ENCODE measurements at places on chromosomes 1 and 21.

- peak; percentile 88 for DNase-seq
Measured at GRCh38 chr1:3491291-3492246, 37.1 kb downstream of the ARHGEF16 start.

GRCh38 chr1:14377386-14377785 is 221.1 kb upstream of the KAZN start:
- DNase-seq: no peak

DNA sequence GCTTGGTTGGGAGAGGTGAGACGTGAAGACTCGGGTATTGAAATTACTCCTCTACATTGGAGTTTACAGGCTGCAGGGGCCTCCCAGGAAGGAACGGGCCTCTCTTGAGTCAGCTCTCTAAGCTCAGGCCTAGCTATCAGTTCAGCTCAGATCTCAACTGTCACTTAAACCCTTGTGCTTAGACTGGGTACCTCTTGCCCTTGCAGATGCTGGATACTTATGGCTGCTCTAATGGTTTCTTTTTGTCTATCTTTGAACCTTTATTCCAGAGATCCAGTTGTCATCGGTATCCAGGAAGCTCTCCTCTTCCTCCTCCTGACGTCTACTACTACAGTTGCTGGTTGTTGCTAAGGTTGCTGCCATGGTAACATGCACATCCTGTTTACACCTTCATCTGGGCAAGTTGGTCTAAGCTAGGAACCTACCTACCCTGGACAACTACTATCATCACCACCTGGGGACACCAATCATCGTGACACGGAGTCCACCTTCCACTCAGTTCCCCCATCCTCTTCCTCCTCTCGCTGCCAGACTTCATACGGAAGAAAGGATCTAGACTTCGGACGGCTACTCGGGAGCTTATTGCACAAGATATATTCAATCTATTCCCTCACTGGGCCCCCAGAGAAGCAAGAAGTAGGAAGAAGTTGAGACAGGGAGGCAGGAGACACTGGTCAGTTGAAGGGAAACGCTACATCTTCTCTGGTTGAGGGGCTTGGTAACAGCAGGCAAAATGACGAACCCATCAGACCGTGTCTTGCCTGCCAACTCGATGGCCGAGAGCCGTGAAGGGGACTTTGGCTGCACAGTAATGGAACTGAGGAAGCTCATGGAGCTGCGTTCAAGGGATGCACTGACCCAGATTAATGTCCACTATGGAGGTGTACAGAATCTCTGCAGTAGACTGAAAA is 56.1 kb downstream of the ATP2B4 start:
- no peak for DNase-seq

- no peak for DNase-seq
Measured at GRCh38 chr21:34537838-34538237, 25.8 kb upstream of the KCNE1 start.

DNA sequence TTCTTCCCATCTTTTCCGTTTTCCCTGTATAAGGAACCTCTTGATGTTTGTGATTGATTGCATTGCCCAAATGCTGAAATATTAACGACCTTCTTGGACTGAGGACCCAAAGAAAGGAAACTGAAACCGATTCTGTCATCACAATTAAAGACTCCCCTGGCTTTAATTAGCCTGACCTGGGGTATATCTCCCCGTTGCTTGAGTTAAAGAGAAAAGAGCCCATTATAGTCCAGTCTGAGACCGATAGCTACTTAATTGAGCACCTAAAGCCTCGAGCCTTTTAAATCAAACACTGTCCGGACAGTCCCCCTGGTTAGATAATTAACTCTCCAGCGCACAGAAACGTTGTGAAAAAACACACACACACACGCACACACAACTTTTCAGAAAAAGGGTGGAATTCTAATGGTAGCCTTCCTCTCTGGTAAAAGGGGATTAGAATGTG is 8.0 kb downstream of the LMO4 start:
- no peak for DNase-seq

DNA sequence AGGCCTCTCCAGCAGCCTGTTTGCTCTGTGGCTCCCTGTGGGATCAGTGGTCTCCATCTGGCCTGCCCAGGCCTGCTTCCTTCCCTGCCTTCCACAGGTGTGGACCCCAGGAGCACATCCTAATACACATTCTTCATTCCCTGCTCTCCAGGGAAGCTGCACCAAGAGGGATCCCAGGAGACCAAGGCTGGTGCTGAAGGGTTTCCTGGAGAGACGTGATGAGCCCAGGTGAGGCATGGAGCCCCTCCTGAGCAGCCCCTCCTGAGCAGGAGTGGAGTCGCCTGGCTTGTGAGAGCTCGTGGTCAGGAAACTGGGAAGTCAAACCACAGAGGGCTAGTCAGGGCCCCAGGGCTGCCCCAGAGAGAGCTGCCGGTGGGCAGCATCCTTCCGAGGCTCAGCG is 561.4 kb downstream of the MATN1 start:
- DNase-seq: no peak

- no peak for DNase-seq
Measured at GRCh38 chr1:20370698-20371097, 80.0 kb downstream of the VWA5B1 start.

- DNase-seq: no peak
Measured at GRCh38 chr21:34705011-34705410, 36.2 kb downstream of the CLIC6 start.

- DNase-seq: no peak
Measured at GRCh38 chr1:76425201-76426145, 350.9 kb downstream of the ST6GALNAC3 start.

DNA sequence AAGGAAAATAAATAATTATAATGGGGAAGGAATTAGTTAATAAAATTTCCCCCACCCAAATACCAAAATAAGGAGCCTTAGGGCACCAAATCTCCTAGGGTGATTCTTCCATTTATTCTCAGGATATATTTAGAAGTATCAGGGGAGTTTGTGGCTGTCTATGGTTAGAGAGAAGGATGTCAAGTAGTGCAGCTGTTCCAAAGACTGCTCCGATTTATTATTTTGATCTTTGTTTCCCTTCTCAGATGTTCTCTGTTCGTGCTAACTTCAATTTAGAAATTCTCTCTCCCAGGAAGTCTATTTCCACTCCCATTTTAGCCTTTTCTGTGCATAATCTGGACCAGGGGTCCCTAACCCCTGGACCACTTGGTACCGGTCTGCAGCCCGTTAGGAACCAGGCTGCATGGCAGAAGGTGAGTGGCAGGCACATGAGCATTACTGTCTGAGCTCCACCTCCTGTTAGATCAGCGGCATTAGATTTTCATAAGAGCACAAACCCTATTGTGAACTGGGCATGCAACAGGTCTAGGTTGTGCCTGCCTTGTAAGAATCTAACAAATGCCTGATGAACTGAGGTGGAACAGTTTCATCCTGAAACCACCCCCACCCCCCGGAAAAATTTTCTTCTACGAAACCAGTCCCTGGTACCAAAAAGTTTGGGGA is 9.3 kb upstream of the MAST2 start:
- DNase-seq: no peak

DNA sequence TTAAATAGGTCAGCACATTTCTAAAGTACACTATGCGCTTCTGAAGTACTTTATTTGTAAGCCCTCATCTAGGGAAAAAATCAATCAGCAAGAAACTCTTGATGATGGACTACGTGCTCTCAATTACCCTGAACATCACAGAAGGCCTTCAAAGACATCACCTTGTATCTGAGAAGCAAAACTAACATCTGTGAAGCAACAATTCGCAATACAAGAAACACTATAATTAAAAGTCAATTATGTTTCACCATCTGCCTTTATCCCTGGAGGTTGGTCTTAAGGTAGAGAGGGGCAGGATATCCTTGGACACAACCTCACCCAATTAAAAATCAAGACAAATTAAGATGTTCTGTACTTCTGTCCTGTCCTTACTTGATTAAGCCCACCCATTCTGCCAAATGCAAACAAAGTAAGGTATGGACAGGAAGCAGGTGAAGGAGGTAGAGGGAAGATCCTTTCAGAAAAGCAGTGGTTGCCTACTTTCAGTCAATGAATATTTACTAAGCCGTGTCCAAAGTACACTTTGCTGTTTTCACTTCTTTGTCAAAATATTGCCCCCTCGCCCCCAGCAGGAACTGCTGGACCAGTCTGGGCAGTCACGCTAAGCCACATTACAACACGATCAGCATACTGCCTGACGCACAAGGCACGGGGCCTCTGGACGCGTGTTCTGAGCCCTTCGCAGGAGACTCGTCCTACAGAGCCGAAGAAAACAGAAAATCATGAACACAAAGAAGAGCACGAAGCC is 887 bp downstream of the SLC19A2 start:
- peak; percentile 23 for DNase-seq

DNA sequence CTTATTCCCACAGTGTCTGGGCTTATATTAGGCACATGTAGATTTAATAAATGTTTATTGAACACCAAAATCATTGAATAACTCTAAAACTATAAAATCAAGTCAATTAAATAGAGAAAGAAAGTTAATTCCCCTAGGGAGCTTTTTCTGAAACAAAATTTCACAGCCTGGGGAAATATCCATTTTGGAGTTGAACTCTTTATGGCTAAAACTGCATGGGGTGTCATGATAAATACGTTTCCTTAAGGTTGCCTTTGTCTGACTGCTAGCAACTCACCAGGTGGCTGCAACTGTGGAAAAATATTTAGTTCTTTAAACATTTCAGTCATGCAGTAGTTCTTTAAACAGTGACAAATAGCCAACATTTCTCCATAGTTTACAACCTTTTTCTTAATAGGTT is 496.1 kb downstream of the LRRIQ3 start:
- no peak for DNase-seq

GRCh38 chr1:9615316-9616063 is 26.8 kb downstream of the TMEM201 start:
- DNase-seq: no peak

- no peak for DNase-seq
Measured at GRCh38 chr1:43569175-43569574, 38.5 kb downstream of the PTPRF start.
